NCI-H524 treated with DMSO at 0.1 percent for 48 hours (cell line): ENCODE measurements at places on chromosomes 7 and 10.

- no peak for DNase-seq
Observed at GRCh38 chr10:13684252-13684791, 97.6 kb downstream of the PRPF18 start.

DNA sequence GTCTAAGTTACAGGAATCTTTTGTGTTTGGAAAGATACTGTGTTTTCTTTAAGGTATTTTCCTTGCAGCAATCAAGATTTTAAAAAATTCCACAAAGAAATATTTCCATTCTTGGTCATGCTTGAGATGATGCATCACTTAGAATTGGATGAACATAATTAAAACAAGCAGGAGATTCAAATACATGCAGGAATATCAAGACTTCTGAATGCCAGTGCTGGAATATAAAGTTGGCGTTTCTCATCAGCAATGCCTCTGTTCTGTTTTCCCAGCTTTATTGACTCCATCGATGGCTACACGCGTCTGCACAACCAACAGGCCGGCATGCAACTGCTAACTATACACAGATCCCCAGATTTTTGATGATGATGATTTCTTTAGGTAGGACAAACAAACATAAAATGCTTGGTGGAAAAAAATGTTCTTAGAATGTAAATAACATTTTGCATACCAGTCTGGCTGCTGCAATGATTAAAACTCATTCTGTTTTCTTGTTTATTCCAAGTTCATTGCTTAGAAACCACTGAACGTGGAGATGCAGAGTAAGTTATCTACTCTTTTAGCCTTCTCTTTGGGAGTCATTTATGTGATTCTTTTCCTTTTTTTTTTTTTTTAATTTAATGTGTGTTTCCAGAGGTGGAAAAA lies 91.3 kb upstream of the FAM171A1 start:
- DNase-seq, result no peak

GRCh38 chr7:69399401-69399800 lies 198.9 kb upstream of the AUTS2 start:
- no peak for DNase-seq

DNA sequence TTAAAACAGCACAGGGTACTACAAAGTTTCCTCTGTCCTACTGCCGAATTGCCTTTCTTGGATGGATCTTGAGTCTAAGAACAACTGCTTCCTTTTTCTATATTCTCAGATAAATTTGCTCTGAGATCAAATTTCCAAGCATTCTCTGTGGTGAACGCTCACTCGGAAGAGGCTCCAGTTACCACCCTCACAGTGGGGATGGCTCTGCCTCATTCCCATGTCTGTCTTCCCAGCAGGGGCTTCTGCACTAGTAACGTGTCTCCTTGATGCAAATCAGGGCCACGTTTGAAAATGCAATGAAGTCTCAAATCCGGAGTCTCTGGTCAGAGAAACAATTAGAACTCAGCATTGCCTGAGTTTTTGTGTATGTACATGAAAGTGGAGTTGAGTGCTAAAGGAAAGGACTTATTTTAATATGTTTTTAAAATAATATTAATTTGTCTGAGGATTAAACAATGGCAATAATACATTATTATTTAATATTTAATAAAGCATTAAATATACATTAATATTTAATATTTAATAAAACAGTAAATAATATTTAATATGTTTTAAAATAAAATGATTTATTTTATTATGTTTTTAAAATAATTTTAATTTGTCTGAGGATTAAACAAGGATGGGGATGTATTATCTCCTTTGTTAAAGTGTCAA lies 61.8 kb downstream of the INHBA start:
- DNase-seq, result no peak

GRCh38 chr7:154853063-154853726 lies 149.7 kb downstream of the PAXIP1 start:
- no peak for DNase-seq

- no peak for DNase-seq
Observed at GRCh38 chr7:42156291-42156865, 80.6 kb downstream of the GLI3 start.

DNA sequence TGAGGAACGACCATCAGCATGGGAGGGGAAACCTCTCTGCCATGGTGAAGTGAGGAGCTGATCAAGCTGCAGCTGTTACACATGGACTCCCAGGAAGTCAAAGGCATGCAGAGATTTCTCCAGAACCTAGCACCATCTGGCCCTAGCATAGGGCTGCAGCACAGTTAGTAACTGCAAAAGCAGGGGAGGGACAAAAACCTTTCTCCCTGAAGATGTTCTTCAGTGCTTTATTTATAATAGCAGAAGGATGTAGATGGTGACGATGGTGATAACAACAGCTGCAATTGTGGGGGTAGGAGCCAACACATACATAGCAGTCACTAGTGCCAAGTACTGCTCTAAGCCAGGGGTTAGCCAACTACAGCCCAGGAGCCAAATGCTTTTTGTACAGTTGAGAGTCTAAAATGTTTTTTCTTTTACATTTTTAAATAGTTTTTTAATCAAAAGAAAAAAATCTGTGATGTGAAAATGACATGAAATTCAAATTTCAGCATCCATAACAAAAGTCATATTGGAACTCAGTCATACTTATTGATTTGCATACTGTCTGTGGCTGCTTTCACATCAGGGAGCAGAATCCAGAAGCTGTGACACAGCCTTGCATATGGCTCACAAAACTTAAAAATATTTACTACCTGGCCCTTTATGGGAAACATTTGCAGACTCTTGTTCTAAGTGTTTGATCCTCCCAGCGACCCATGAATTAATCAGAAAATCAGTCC lies 299.5 kb downstream of the ELMO1 start:
- DNase-seq, result peak; percentile 17

DNA sequence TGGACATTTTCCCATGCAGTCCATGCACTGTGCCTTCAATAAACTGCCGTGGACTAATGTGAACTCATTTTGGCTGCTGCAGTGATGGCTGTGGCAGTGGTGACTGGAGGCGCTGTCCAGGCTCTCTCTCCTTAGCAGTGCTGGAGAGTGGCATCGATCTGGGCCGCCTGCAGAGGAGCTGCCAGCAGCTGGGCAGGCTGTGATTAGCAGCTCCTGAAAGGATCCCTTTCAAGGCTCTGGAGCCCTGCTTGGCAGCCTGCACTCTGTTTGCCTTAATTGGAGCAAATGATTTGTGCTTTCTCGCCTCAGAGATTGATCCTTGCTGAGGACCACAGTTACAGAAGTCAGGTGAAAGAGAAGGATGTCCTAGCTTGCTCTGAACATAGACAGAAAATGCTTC lies 130.1 kb upstream of the VWC2 start:
- DNase-seq, result no peak

- DNase-seq, result no peak
Observed at GRCh38 chr10:51073453-51074237, 642 bp upstream of the PRKG1 start.

DNA sequence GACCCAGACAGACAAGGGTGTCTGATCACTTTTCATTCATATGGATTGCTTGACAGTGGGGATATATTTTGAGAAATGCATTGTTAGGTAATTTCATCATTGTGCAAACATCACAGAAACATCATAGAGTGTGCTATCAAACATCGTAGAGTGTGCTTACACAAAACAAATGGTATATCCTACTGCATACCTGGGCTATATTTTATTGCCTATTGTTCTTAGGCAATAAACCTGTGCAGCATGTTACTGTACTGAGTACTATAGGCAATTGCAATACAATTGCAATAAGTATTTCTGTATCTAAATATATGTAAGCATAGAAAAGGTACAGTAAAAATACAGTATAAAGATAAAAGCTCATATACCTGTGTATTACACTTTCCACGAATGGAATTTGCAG lies 319.1 kb downstream of the KIF20B start:
- DNase-seq, result no peak

GRCh38 chr10:6406220-6407033 lies 173.6 kb downstream of the PRKCQ start:
- DNase-seq, result no peak

DNA sequence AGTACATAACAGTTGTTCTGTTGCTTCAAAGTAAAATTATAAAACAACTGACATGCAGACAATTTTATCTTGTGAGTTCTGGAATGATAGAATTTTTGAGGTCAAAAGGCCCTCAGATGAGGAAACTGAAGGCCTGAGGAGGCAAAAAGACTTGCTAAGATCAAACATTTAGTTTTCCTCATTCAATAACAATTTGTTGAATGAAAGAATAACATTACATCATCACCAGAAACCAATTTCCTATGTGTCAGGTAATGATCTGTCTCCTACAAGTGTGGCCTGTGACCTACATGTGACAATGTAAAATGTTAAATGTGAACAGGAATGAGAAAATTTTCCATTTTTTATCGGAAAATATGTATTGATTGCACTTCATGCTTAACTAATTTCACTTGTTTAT lies 16.6 kb upstream of the ASB4 start:
- DNase-seq, result no peak

DNA sequence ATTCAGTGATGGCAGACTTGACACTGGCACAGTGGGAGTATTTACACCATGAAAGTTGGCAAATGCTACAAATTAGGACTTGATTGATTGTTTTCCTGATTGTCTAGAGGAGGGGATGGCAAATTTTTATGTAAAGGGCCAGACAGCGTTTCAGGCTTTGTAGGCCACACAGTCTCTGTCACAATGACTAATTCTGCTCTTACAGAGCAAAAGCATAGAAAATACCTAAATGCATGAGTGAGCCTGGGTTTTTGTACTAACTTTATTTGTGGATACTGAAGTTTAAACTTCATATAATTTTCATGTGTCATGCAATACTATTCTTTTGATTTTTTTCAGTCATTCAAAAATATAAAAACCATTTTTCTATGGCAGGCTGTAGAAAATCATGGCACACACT lies 9.0 kb upstream of the ARMS2 start:
- no peak for DNase-seq

- DNase-seq, result no peak
Observed at GRCh38 chr10:28566458-28567015, 33.6 kb downstream of the WAC start.

- peak; percentile 54 for DNase-seq
Observed at GRCh38 chr7:12607134-12607533, 36.6 kb downstream of the SCIN start.

DNA sequence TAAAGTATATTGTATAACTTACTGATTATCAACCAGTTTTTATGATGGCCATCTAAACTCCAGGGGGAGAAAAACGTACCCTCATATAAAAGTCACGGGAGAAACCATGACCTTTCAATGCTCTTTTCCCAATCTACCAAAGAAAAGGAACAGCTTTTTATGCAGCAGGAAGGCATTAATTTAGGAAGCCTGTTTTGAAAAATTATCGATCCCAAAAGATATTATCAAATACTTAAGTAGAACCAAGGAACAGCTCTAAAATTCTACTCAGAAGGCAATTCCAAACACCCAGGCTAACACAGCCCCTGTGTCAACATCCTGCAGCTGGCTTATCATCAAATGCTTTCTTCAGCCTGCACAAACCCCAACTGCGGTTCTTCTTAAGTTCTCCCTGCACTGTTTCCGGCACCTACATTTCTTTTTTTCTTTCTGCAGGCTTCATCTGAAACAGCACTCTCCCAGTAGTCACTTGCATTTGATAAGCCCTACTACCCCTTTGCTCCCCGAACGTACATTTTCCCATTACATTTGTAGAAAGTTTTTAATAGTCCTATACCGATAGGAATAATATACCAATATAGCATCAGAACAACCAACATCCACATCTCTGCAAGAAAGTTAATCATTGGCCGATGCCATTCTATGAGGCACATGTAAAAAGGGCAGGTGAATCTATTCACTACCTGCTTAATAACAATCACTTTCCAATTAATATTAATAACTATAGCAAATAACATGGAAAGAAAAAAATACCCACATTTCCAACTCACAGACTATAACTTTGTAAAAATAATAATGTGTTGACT lies 47.9 kb downstream of the PIP4K2A start:
- no peak for DNase-seq

DNA sequence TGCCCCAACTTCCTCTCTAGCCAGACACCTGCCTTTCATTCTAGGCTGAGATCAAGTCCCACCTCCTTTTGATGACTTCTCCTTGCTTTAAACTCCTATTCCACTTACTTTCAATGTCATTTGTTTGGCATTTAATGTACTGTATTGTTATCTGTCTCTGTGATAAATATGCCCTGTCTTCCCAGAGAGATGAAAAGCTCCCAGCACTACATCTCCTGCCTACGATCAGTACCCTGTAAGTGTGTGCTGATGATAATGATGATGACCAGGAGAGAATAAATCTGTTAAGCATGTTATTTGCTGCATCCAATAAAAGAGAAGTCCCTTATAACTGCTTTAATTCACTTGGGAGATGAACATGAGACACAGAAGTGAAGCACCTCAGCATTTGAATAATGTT lies 367.4 kb upstream of the C7orf33 start:
- DNase-seq, result no peak

DNA sequence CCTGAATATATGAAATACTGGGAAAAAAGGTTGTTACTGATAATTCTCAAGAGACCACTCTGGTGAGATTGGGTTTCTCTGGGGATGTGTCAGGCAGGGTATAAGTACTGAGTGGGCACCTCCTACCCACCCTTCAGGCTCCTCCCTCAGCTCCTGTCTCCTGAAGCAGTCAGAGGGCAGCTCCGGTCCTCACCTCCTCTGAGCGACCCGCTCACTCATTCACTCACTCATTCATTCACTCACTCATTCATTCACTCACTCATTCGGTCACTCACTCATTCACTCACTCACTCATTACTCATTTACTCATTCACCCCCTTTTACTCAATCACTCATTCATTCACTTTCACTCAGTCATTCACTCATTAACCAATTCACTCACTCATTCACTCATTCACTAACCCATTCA lies 6.9 kb upstream of the PFKP start:
- DNase-seq, result no peak

DNA sequence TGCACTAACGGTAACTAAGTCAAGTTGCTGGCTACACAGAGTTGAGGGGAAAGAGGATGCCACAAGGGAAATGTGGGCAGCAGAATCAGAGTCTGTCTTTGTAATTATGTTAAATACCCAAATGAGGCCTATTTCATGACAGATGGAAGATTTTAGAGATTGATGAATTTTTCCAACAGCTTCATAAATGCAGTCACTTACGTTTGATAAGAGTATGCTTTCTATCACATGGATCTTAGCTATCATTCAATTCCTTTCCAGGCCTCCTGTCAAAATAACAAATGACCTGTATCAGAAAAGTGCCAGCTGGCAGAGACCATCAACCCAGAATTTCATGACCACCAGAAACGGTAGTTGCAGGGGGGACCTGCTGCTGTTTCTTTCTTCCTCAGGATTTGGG lies 148.4 kb upstream of the PLPP4 start:
- no peak for DNase-seq

DNA sequence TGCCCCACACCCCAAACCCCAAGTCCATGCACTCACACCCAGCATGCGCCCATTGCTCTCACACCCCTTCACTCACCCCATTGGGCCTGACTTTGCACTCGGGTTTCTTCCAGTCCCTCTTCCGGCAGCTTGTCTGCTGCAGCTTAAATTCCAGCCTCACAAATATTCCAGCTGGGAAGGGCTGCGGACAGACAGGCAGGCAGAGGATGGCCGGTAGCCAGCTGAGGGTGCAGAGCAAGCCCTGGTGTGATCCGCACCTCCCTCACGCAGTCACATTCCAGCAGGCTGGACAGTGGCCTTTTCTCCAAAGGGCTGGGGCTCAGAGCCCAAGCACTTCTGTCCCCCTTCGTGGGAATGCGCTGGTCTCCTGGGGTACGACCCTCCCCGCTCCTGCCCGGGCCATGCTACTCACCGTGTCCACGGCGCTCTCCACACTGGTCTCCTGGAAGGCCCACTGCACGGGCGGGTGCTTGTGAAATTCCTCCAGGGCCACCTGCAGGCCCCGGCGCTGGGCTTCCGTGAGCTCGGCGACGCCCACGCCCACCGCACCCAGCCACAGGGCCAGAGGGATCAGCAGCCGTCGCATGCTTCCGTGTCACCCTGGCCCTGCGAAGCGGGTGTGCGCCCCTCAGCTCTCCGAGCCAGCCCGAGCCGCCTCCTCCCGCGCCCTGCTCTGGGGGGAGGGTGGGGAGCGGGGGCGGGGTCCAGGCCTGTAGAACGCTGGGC lies 1.2 kb downstream of the RARRES2 start:
- DNase-seq, result no peak
